CD4-positive, alpha-beta T cell treated with Interleukin-21 for 1 hour (primary cell): ENCODE measurements at places on chromosomes 5 and 9.

DNA sequence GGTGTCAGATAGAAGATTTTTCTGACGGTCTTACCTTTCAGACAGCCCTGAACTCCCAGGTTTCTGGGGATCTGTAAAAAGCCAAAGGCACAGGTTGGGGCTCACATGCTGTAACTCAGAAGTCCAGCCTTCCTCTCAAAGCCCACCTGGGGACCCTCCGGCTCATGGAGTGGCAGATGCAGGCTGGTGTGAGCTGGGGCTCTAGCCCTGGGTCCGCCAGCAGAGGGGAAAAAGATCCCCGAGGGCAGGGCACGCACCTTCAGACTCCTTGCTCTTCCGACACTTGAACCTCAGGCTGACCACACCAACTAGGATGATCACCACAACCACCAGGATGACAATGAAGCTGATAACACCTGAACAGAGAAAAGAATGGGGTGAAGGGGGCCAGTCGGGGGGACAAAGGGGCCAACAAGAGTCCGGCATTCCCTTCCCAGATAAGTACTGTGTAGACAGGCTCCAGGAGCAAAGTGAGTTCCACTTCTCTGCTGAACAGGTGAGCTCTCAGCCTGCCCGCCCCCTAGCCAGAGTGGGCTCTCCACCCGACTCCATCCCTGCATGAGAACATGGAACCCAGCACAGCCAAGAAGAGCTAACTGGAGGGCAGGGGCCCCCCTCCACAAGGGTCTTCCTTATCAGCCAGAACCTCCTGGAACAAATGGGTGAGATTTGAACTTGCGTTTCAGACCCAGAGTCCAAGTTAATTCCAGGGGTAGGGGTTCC is 7.8 kb downstream of the ECSCR start:
- DNase-seq: no peak

GRCh38 chr5:132019337-132019736 is 7.9 kb upstream of the ACSL6 start:
- DNase-seq: no peak

- peak; percentile 71 for DNase-seq
These were observed 20.3 kb downstream of the CCDC187 start for GRCh38 chr9:136283291-136284235.

GRCh38 chr5:163841-164240 is 27.5 kb upstream of the LRRC14B start:
- DNase-seq: no peak

DNA sequence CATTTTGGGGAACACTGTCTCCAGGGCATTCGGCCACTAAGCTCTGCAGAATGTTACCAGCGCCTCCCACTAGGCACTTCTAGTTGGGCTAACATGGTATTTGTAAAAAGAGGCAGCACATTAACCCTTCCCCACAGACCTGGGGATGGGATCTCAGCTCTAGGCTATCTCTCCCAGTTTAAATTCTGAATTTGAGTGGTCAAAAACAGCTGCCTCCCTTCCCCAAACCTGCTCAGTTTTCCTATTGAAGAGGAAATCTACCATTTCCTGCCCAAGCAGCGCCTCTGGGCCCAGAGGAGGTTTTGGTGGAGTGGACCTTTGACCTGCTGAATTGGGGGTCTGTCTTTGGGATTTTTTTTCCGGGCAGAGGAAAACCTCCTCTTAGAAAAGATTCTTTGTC is 53.2 kb downstream of the ENC1 start:
- no peak for DNase-seq

DNA sequence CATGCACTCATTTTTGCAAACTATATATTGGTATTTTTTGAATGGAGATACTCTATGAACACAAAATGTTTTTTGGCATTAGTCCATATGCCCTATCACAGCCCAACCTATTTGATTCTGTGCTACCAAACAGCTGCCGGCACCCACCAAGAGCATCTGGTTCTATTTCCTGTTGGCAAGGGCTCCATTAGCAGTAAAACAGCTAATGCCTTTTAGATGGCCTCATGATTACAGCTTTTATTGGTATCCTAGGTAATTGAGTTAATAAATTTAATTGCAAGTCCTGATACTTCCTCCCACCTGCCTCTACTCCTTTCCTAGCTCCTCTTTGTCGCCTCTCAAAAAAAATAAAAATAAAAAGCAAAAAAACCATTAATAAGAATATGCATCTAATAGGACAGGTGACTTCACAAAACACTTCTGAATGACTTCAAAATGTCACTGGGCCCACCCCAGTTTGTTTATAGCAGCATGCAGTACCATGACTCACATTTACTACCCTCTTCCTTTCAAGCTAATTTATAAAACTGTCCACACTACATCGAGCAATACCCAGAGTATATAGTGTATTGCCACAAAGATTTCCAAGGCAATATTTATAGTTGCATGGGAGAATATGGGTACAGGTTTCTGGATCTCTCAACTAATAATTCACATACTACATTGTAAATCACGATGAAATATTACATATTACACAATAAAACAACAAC is 620.4 kb downstream of the SLCO4C1 start:
- DNase-seq: no peak

- peak; percentile 73 for DNase-seq
These were observed 12.2 kb upstream of the OR13J1 start for GRCh38 chr9:35882263-35882848.
